Pulmonary artery endothelial cell (primary cell): ENCODE measurements at places on chromosomes 1 and 21. TPM values are rescaled to one million over a fixed set of nuclear protein-coding genes. Genes with fewer than 3 reads are reported as not detected.

- no peak for DNase-seq
Observed at GRCh38 chr1:172308577-172308976, 111.9 kb upstream of the C1orf105 start.

GRCh38 chr1:165152109-165152508 lies 204.4 kb downstream of the LMX1A start:
- DNase-seq, result no peak

The EPHA8 gene
- total RNA-seq, result not detected in 2 replicates

The NPHP4 gene
- 3.7 and 4.0 TPM in 2 replicates for total RNA-seq

The PCSK9 gene
- 0.07 TPM in 2 replicates for total RNA-seq
